Right renal cortex interstitium (tissue), 3 donors: ENCODE measurements at places on chromosomes 2 and 18. TPM values are rescaled to one million over a fixed set of nuclear protein-coding genes. Genes with fewer than 3 reads are reported as not detected.

DNA sequence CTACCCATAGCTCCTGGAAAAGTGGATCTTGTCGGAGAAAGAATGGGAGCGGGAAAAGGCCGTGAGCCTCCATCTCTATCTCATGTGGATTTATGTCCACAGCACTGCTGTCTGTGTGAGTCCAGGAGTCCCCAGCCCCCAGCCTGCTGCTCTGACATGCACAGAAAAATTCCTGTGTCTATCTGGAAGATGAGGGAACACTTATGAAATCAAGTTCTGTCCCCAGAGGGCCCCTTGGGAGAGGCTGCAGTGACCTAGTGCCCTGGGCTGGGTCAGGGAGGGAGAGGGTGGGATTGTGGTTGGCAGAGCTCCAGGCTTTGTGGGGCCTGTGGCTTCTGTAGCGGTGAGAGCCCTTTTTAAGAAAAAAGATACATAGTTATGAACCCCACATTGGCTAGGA is 37.6 kb downstream of the HJURP start:
- no peak for DNase-seq

GRCh38 chr2:149064856-149065630 is 26.5 kb downstream of the LYPD6B start:
- DNase-seq, result no peak

DNA sequence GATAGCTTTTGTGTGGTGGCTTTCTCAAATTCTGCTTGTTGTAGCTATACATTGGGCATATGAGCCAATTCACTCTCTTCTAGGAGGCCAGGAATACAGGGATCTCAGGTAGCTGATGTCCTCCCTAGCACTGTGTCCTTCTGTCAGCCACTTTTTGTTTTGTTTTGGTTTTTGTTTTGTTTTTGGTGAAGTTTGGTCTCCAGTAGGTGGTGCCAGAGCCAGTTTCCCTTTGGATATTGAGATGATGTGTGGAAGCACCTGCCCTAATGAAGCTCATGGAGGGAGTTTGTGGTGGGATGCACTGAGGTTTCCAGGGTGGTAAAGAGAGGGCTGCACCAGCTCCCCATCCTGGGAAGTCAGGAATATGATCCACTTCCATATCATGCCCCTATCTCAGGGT is 100.5 kb upstream of the VWC2L start:
- no peak for DNase-seq

DNA sequence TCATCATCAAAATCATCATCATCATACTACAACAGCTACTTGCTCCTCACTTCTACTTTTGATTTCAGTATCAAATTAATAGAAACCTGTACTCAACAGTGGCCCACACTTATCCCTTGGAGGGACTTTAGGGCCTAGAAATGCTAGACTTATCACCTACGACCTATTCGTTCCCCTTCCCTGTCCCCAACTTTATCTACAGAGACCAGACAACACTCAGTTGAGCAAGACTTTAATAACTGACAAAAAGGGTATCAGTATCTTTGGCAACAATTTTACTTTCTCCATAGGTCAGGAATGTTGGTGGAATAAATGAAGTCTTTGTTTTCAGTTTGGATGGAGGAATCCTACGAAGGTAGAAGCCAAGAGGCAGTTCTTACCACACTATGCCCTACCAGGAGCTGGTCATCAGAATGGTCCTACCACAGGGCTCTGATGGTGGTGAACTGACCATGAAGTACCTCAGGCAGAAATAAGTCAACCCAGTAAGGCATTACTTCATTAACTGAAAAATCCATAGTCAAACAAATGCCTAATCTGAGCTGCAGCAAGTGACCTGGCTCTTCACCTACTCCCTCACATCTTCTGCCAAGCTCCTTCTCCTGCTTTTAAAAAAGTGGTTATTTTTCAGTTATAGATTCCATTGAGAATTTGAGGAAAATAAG is 26.6 kb downstream of the MBD2 start:
- no peak for DNase-seq

- no peak for DNase-seq
Measured at GRCh38 chr2:240959214-240959940, 39.0 kb upstream of the SNED1 start.

The ANKRD62 gene
- polyA plus RNA-seq, result not detected

The RAX gene
- polyA plus RNA-seq, result not detected

The NGEF gene
- polyA plus RNA-seq, result 2.3 TPM
